ENCODE measurements at places on chromosomes 7 and 10.

DNA sequence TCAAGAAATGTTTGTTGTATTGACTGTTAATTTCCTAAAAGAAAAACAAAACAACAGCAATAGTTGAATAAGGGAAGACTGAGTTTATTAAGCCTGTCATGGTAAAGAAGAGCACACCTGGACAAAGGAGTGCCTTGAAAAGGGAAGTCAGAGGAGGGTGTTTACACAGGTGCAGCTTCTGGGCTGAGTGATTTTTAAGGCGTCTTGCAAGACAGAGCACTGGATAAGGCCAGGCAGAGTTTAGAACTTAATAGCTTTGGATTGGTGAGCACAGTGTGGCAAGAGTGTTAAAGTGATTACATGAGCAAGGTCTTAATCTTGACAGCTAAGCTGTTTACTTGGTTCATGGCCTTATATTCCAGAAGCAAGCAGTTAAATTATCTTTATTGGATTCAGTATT is 423.2 kb downstream of the CNTNAP2 start:
- no peak for DNase-seq

GRCh38 chr7:92656121-92656520 is 65.9 kb upstream of the FAM133B start:
- DNase-seq: no peak

DNA sequence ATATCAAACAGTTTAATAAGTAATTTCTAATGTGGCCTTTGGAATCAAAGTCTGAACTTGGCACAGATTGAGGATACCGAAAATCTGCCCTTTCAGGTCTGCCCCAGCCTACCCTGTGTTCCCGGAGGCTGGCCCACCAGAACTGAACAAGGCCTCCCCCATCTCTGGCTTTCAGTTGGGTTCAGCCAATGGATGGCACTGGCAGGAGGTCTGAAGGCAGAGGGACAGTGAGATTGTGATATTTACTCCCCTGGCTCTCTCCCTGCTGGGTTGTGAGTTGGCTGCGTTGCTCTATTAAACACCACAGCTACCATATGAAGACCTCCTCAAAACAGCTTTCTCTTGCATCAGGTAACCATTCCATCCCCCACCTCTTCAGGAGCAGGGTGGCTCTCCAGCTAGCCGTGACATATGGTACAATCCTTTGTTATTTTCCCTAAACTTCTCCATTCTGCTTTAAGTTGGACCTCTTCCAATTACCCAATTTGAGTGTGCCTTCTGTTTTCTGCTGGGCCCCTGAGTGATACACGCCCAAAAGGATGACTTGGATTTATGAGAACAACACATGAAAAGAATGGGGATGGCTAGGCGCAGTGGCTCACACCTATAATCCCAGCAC is 28.1 kb downstream of the DNMBP start:
- no peak for DNase-seq

- DNase-seq: no peak
Observed at GRCh38 chr10:72328829-72329204, 25.9 kb downstream of the DNAJB12 start.

DNA sequence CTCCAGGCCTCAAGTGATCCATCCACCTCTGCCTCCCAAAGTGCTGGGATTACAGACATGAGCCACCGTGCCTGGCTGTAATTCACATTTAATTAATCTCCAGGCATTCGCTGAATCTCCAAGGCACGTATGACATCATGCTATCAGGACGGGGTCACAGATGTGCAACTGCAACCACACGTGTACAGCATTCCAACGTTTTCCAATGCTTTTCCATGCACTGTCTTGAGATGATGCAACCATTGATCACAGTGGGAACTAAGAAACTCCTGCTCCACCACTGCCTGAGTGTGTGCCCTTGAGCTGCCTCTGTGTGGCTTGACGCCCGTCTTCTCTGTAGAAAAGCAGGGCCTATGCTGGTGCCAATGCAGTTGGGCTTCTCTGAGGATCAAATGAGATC is 119.8 kb upstream of the LYZL2 start:
- DNase-seq: no peak

Data from ELF-1 (cell line).